ENCODE measurements at places on chromosomes 7 and 10. TPM values are rescaled to one million over a fixed set of nuclear protein-coding genes. Genes with fewer than 3 reads are reported as not detected.

DNA sequence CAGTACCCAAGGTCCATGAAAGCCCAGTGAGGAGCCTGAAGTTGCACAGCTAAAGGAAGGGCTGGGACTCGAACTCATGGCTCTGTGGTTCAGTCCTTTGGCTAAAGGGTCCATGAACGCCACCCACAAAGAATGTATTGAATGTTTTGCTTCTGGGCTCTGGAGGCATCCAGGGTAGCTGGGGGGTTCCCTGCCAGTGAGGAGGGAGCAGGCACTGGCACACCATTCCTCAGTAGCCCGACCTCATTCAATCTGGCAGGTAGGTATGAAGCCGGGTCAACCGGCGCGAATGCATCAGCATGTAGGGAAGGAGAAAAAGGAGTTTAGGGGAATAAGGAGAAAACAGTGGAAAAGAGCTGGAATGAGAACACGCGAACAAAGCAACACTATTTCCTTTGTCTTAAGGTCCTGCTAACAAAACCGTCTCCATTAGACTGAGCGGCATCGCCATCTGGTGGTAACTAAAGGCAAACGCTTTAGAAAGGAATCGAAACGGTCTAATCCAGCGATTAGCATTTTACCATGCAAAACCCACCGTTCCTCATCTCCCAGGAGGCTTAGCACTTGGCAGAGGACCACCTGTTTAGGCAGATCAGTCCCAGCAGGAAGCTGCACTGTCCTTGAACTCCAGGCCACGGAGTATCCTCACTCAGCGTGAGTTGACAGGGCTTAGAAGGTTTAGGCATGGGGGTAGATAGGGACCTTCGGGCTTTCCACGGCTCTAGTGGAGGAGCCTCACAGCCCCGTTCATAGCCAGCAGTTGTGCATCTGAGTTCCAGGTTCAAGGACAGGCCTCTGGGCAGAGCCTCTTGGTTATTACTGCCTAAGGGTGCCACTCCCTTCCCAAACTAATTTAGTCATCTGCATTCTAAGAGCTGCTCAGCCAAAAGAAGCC lies 122.8 kb downstream of the UBE2H start:
- DNase-seq = peak; percentile 75

- no peak for DNase-seq
Measured at GRCh38 chr7:1045069-1046063, 1.0 kb downstream of the GPR146 start.

The KIN gene
- total RNA-seq = 12.9 TPM

DNA sequence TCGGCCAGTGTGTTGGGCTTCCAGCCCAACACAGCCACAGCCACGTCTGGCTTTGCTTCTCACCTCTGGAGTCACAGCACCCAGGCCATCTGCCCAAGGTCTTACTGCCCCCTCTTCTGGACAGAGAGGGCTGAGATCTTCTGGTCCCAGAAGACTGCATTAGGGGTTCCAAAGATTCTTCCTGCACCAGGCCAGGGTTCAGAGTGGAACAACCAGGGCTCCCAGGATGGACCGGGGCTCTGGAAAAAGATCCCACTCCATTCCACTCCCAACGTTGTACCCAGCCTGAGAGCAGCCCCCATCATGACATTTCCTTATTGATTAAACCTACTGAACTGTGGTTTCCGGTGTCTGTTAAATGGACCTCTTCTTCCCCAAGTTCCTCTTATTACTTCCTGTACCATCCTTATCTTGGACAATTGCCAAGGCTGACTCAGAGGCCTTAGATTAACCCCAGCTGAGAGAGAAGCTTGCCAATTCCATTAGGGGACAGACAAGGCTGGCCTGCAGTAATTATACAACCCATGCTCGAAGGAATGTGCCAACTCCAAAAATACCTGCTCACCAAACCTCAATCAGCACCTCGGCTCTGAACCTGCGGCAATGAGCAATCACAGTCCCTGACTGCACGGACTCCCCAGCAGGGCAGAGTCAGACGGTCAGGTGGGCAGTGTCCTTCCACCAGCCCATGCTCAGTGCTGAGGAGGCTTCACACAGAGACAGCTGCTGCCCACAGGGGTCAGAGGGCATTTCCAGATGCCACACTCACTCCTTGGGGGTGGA lies 47.9 kb upstream of the NPFFR1 start:
- peak; percentile 53 for DNase-seq

- DNase-seq = no peak
Measured at GRCh38 chr10:96041146-96041545, 2.2 kb upstream of the CCNJ start.

The HNRNPH3 gene
- total RNA-seq = 114 TPM

DNA sequence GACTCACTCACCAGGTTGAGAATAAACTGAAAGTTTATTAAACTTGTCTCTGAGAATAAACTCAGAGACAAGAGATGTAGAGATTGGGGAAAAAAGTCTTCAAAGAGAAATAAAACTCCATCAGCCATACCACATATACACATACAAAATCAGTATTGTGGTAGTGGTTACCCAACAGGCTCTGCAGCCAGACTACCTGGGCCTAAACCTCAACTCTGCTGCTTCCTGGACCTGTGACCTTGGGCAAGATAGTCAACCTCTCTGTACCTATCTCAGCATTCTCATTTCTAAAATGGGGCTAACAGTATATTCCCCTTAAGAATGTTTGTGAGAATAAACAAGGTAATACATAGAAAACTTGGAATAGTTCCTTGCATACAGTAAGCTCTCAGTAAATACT lies 15.3 kb downstream of the TPK1 start:
- DNase-seq = no peak

DNA sequence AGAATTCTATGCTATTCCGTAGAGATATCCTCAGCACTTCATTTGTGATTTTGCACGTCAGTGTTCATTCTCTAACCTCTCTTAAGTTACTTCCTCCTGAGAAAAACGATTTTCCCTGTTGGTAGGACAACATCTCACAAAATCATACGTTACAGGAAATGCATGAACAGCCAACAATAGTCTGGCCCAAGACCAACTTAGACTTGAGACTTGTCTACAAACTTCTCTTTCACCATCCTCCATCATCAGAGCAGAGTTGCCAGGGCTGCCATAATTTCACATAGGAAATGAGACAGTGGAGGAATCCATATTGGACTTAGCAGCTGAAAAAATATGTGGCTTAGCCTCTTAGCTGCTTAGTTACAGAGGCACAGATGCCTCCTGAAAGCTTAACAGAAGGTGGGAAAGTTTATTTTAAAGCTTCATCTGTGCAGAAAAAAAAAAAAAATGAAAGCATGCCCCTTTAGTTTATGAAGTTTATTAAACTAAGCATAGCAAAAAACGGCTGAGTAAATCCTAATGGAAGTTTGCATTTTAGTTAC lies 222.5 kb upstream of the CACNA2D1 start:
- DNase-seq = no peak

DNA sequence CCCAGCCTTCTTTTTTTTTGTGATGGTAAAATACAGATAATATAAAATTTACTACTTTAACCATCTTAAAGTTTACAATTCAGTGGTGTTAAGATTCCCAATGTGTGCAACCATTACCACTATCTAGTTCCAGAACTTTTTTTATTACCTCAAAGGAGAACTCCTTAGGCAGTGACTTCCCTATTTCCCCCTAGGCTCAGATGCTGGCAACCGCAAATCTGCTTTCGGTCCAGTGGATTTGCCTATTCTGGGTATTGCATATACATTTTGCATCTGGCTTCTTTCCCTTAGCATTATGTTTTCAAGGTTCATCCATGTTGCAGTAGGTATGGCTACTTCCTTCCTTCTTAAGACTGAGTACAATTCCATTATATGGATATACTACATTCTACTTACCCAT lies 56.5 kb downstream of the AFAP1L2 start:
- DNase-seq = no peak

The ZNF282 gene
- total RNA-seq = 24.5 TPM

DNA sequence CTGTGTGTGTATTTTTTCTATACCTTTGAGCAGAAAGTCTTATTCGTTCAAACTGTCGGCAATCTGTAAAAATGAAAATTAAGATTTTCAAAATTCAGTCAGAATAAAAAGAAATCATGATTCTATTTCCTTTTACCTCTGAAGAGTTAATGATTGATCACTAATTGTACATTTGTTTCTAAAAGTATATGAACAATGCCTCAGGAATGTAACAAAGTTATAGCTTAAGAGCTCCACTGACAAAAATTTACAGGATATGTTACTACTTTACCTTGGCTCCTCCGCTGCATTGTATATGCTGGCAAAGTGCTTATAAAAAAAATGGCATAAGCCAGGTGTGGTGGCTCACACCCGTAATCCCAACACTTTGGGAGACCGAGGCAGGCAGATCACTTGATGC lies 225.7 kb downstream of the VTI1A start:
- DNase-seq = no peak

- DNase-seq = no peak
Measured at GRCh38 chr7:73768641-73769480, 1.2 kb downstream of the CLDN3 start.

DNA sequence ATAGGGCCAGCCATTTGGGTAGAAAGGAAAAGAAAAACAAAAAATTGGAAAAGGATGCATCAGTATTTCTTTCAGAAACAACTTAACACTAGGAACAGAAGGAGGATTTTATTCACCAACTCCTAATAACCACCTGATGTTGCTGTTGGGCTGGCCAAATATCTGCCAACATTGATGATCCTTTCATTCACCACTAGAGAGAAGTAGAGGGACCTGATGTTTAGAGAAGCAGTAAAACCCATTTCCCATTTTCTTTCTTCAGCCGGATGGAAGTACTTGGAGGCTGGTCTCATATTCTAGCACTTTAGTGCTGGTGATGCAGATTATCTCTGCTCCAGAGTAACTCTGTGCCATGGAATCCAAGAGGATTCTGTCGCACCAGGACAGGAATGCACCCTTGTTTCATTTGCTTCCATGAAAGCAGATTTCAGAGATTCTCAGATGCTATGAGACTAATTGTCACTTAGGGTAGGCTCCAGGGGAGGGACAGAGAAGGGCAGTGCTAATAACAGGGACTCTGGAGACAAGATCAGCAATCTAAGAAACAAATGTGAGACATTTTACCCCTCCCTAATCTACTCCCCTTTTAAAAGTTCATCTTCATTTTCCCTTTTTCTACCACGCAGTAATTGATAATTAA lies 3.1 kb downstream of the KLLN start:
- DNase-seq = no peak

The SPAG6 gene
- 8.4 TPM for total RNA-seq

- no peak for DNase-seq
Measured at GRCh38 chr7:142709921-142710320, 39.4 kb upstream of the PRSS1 start.

DNA sequence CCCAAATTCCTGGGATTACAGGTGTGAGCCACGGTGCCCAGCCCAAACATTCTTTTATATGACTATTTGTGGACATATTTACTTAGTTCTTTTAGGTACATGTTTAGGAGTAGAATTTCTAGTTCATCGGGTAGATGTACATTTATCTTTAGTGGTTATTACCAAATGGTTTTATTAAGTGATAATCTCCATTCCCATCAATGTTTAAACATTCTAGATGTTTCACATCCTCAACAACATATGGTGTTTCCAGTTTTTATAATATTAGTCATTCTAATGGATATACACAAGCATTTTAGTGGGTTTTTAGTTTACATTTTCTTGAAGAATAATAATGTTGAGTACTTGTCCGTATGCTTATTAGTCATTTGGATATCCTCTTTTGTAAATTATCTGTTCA lies 131.7 kb downstream of the RTKN2 start:
- DNase-seq = no peak

- DNase-seq = no peak
Measured at GRCh38 chr10:57692255-57692980, 575.3 kb downstream of the IPMK start.

GRCh38 chr10:49834976-49835375 lies 72.9 kb upstream of the OGDHL start:
- DNase-seq = no peak

The LIPK gene
- total RNA-seq = not detected

The KEL gene
- total RNA-seq = 0.28 TPM

DNA sequence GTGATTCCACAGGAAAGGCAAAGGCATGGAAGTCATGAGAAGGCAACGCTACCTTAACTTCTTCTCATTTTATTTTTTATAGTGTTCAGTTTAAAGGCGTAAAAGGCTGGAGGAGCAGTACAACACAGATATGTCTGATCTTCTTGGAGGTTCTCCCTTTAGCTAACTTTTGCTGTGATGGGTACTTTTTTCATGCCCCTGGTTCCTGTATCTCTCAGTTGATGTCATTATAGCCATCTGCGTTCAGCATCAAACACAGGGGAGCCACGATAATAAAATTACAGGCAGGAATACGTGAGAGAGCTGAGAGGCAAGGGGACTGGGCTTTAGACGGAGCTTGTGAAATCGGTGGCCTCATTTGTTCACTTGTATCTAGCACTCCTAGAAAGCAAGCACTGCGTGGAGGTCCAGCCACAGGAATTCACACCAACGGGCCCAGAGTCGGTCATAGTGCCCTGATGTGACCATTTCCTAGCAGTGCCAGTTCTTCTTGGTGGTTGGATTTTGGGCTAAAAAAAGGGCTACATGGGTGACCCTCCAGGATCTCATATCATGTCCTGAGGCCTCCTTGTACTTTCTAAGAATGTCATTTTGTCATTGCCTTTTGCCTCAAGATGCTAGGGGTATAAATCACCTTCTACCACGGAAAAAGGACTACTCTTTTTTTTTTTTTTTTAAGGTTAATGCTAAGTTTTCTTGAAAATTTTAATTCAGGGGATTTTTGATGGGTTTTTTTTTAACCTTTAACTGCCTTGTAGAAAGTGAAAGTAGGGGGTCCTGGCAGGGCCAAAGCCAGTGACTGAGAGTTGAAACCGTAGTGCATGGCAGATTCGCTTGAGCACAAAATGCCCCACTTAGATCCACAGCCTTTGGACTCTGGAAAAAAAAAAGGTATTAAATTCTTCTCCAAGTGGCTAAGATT lies 191.5 kb downstream of the CELF2 start:
- DNase-seq = no peak

DNA sequence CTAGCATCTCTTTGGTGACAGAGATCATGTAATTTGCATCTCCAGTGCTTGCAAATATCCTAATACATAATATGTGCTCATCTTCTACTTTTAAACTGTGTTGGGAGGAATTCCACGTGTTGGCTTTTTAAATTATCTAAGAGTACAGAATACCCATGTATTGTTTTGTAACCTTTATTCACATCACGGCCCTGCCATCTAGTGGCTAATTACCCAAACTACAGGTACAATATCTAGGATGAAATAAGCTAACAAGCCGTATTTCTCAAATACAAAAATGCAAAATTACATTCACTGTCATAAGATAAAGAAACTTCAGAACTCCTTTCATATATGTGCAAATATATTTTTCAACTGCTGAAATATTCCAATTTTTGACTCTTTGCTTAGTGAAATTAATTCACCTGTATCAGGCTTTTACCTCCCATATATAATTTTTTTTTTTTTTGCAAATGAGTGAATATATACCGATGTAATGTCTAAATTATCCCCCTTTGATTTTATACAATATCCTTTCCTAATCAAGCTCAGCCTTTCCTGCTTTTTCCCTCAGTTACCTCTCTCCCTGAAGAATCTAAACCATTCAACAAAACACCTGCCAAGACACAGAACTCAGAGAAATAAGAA lies 30.3 kb upstream of the LSM8 start:
- DNase-seq = no peak

GRCh38 chr10:113846036-113846435 lies 7.8 kb downstream of the DCLRE1A start:
- DNase-seq = no peak

GRCh38 chr7:76340617-76341131 lies 18.1 kb downstream of the YWHAG start:
- DNase-seq = no peak

The PNLIPRP3 gene
- total RNA-seq = not detected

GRCh38 chr7:81068-81925 lies 111.1 kb upstream of the FAM20C start:
- no peak for DNase-seq

The CYP2C19 gene
- total RNA-seq = 0.28 TPM

The SPDYE9 gene
- total RNA-seq = not detected

- DNase-seq = no peak
Measured at GRCh38 chr7:106871793-106872571, 6.9 kb downstream of the PIK3CG start.
